SHP77 (cell line): ENCODE measurements at places on chromosomes 16 and 17.
A peak's percentile ranks its signal among the peaks of the same experiment; 100 is the strongest.

DNA sequence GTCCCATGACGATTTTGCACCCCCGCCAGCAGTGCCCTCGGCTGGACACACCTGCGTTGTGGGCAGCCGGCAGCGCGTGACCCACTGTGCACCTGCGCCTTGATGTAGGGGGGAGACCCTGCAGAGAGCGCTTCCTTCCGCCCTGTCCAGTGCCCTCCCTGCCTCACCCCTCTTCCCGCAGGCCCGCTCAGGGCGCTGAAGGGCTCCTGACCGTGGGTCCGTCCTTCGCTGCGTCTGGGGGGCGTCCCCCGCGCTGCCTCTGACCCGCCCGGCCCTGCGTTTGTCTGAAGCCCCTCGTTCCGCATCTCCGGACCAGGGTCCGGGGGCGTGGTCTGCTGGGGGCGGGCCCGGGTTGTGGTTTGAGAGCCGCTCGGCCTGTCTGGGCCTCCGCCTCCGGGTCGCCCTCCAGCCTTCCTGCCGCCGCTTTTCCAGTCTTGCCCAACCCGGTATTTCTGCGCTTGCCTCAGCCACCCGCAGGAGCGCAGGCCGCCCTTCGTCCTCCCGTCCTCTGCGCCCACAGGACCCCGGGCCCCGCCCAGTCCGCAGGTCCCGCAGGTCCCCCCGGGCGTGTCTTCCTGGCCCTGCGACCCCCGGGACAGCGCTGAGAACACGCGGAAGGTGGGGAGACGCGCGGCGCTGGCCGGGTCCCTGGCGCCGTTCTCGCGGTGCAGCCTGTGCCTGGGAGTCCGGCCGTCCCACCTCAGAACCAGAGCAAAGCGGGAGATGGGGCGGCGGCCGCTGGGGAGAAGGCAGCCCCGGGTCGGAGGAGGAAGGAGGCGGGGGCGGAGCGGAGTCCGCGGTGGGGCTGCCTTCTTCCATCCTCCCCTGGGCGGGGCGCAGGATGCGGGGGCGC lies 4.0 kb upstream of the IL17C start:
- no peak for DNase-seq

- no peak for DNase-seq
Measured at GRCh38 chr17:37478187-37478586, 11.5 kb upstream of the DUSP14 start.

DNA sequence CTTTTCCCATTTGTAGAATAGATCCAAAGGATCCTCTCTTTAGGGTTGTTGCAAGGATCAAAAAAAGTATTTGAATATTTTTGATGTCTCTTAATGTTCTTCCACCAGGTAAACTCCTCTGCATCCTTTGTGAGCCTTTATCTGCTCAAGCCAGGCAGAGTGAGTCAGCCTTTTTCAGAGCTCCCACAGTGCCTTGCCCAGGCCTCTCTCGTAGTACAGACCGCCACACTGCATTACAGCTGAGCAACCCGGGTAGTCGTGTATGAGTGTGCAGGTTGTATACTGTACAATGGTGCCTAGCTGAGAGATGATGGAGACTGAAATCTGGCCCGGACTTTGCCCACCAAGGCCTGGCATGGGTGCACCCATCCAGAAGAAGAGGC lies 20.9 kb downstream of the RHBDL3 start:
- DNase-seq = no peak

- DNase-seq = no peak
Measured at GRCh38 chr17:19703106-19703827, 13.1 kb downstream of the SLC47A2 start.

DNA sequence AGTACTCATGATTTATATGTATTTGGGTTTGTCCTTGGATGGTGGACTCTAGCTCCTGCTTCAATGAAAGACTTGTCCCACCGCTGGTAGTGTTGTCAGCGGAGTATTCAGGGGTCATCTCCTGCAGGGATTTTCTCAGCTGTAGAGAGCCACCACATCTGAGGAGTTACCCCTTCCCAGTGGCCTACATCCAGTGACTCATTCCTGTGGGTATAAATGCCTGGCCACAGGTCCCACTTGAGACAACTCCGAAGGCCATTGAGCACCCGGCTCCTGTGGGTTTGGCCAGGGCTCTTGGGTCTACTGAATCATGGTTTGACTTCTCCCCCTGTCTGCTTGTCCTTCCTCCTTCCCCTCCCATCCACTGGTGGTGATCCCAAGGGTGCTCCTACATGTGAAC lies 34.6 kb upstream of the WSB1 start:
- DNase-seq = no peak

- no peak for DNase-seq
Measured at GRCh38 chr17:67266496-67266895, 21.5 kb upstream of the HELZ start.

GRCh38 chr17:6753006-6753445 lies 2.8 kb upstream of the XAF1 start:
- DNase-seq = peak; percentile 8

DNA sequence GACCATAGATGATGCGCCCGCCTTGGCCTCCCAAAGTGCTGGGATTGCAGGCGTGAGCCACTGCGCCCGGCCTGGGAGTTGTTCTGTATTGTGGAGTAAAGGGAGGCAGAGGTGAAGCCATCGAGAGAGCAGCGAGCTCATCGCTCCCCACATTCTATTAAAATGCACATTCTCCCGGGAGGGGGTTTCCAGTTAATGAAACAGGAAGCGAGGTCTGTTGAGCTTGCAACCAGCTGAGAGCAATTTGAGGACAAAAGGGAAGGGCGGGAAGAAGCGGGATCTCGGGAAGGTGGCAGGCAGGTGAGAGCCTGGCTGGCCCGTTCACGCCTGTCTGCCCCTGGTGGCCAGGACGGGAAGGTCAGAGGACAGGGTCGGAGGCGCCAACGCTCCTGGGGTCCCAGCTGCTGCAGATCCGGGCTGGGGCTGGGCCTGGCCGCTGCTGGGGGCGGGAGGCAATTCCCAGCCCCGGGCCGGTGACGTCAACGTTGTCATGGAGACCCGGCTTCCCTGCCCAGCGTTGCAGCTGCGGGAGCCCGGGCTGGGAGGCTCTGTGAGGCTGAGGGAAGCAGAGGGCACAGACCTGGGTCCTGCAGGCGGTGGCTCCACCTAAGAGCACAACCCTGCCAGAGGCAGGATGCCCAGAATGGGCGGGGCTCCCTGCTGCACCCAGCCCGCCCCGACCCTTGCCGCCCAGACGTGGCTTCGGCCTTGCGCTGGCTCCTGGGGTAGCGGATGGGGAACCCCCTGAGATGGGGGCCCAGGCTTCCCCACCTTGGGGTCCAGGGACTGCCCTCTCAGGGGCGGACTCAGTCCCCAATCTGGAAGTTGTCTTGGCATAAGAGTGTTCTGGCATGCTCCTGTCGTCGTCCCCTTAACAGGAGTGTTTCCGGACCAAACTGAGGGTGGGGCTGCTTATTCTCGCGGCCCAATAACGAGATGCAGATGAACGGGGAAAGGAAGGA lies 48.7 kb upstream of the PLCG2 start:
- peak; percentile 100 for DNase-seq

DNA sequence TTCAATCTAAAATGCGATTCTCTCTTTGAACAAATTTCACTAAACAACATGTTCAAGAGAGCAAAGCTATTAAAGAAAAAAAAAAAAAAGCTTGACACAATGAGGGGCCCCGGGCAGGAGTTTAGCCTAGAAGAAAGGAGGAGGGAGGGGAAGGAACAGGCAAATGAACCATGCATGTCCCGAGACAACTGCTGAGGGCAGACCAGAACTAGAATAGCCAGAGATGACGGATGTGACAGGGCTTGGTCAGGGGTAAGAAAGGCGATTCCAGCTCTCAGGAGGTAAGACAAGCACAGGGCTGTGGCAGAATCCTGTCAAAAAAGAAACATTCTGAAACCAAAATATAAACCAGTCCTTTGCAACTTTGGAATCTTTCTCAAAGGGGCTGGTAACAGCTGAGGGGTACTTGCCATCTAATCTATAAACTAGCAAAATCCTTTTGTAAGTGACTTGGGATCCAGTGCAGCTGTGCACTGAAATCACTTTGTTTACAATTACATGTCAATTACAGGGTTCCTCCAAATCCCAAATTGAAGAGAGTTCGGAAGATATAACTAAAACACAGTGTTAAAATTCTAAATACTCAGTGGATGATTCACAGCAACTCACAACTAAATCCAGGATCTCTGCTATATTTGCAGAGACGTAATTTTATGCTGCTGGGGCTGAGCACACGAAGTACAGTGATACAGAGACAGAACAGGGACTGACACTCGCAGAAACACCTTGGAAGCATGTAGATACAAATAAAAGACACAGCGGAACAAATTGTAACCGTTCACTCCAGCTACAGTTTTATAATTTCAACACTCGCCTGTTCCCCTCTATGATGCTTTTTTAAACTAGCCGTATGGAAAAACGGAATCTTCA lies 567.4 kb upstream of the ZFHX3 start:
- no peak for DNase-seq

- peak; percentile 16 for DNase-seq
Measured at GRCh38 chr16:70579648-70580630, 56.3 kb downstream of the SF3B3 start.

DNA sequence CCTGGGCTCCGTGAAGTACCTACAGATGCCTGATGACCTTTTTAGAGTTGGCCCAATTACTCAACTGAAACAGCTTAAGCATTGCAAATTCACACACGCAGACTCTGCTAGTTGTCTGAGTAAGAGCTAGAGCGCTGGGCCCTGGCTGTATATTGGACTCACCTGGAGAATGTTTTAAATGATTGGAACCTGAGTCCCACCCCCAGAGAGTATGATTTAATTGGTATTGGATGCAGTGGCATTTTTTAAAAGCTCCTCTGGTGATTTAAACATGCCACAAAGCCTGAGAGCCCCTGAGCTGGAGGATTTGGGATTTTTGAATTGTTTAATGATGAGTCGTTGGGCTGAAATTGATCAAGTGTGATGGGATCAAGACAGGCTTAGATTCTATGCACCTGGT lies 143.9 kb upstream of the SDK2 start:
- DNase-seq = no peak

DNA sequence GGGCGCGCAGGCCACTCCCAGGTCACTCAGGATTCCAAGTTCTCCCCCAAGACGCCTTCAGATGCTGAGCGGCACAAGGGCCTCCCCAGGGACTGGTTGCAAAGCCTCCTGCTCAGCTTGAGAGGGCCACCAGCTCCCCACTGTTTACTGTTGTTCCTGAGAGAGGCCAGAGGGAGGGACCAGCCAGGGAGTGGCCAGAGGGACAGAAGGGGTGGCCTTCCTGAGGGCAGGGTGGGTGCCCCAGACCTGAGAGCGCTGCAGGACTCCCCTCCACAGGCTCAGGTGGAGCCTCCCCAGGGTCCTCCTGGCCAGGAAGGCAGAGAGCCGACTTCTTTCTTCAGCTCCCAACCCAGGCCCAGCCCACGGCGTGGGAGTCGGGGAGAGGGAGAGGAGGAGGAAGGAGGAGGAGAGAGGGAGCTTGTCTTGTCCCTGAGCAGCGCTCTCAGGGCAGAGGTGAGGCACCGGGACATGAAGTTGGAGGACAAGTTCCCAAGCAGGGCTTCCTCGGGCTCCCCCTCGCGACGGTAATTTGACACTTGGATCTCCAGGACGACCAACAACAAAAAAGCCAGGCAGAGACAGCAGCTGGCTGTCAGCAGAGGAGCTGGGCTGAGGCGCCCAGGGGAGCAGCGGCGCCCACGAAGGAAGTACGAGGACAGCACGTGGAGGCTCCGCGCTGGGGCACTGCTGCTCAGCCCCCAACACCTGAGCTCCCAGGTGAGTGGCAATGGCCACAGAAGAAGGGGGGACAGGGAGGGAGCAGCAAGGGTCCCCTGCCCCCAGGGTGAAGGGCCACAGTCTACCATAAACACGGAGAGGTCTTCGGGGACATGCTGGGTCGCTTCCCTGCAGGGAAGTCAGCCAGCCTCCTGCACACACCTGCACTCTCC lies 497 bp downstream of the SMIM5 start:
- peak; percentile 92 for DNase-seq

DNA sequence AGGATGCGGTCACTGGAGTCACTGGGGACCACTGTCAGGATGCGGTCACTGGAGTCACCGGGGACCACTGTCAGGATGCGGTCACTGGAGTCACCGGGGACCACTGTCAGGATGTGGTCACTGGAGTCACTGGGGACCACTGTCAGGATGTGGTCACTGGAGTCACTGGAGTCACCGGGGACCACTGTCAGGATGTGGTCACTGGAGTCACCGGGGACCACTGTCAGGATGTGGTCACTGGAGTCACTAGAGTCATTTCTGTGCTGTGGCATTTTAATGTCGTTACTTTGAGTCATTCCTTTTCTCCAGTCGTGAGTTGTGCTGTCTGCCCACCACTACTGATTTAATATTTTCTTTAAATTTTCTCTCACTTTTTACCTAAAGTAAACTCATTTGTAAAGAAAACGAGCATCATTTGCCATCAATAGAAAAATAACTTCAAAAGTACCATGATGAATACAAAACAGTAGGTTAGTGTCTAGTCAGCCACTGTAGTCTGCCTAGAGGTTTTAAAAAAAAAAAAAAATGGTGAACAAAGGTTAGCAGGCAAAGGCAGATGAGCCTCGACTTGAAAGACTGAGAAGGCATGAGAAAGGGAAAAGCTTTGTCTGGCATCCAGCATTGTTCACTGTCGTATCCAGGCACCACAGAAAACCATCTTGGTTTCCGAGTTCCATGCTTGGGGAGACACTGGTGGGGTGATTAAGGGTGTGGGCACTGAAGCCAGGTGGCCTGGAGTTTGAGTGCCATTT lies 346.6 kb downstream of the SNX29 start:
- no peak for DNase-seq

DNA sequence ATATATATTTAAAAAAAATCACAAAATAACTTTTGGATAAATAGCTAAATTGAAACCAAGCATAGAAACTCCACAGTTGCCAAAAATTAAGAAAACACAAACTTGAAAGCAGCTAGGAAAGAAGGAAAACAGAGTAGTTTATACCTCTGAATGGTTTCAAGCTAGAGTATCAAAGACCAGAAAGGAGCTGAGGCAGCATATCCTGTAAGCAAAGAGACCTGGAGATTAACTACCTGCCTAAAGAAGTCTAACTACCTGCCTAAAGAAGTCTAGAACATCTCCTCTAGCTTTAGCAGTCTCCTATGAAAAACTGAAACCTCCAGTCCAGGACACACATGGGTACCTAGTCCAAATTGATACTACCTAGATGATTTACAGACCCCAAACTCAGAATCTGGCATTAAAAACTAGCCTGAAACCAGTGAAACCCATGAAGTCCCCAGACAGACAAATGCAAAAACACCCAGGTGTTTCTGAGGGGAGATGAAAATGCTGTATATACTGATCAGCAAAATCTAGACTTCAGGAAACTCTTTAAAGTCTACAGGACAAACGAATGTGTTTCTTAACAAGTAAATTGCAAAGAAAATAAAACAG lies 17.6 kb downstream of the APPBP2 start:
- DNase-seq = no peak

DNA sequence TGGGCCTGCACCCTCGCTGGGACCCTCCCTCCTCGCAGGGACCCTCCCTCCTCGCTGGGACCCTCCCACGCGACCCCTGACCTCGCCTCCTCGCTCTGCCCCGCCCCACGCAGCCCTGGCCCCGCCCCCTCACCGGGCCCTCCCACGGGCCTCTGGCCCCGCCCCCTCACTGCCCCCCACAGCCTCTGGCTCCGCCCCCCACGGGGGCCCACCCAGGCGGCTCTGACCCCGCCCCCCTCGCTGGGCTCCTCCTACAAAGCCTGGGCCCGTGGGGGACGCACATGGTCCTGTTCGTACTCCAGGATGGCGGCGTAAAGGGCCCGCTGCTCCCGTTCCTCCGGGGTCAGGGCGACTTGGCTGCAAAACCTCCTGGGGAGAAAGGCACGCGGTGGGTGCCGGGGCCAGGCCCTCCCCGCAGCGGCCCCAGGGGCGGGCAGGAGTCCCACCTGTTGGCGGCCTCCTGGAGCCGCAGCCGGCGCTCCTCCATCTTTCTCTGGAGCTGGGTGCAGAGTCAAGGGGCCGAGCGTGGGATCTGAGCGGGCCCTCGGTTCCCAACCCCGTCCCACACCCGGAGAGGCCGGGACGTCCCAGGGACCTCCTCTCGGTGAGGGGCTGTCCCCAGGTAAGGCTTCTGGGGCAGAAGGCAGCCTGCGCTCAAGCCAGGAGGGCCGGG lies 9.0 kb downstream of the VPS9D1 start:
- DNase-seq = peak; percentile 47
